ENCODE measurements at places on chromosomes 13 and 19.
A peak's percentile ranks its signal among the peaks of the same experiment; 100 is the strongest.

- DNase-seq: no peak
These were observed 18.2 kb upstream of the PLAUR start for GRCh38 chr19:43688059-43688701.

GRCh38 chr19:32233091-32233490 lies 112.3 kb upstream of the ZNF507 start:
- no peak for DNase-seq

GRCh38 chr19:12527034-12527836 lies 24.0 kb downstream of the ZNF564 start:
- no peak for DNase-seq

DNA sequence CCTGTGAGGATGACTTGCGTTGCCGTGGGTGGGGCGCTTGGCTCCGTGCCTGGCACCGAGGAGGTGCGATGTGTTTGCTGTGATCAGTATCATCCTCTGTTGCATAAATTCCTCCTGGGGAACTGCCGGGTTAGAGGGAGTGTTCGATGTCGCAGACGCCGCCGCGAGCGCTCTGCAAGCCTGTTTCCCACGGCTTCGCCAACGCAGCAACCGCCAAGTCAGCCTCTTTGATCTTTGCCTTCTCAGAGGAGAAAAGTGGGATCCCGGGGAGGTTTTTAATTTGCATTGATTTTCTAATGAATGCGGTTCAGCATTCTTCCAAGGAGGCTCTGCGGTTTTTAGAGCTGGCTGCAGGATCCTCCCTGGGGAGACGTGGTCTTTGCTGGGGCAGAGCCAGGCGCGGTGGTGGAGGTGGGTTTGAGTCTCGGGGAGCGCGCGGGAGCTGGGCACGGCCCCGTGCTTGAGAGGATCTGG lies 7.6 kb downstream of the GPR32 start:
- no peak for DNase-seq

- DNase-seq: no peak
These were observed 14.7 kb upstream of the SPART start for GRCh38 chr13:36360903-36361302.

DNA sequence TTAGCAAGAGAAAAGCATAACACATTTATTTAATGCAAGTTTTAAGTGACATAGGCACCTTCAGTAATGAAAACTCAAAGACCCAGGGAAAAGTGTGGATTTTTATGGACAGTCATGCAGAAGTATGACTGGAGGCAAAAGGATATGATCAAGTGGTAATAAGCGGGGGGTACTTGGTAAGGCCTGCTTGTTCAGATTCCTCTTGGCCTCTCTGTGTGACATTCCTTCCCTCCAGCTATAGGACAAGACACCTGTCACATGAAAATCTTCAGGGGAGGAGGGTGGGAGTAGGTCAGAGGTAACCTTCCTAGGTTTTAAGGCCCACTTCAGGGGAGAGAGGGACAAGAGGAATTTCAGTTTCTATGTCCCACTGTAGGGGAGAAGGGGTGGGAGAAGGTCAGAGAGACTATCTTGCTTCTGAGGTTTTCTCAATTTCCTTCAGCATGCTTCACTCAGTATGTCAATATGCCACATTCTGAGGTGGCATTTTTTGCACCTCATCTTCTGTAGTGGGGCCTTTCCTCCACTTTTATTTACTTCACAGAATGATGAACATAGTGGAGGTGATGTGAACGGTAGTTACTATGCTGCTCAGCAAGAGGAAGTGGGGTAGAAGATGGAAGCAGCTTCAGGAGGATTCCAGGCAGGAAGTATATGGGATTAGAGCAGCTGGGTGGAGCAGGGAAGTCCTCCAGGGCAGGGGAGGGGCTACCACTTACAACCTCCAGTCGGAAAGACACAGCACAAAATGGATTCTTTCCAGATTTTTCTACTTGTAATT lies 73.2 kb upstream of the RFC3 start:
- peak; percentile 25 for DNase-seq

- no peak for DNase-seq
These were observed 62.9 kb upstream of the OXGR1 start for GRCh38 chr13:97057176-97057575.

DNA sequence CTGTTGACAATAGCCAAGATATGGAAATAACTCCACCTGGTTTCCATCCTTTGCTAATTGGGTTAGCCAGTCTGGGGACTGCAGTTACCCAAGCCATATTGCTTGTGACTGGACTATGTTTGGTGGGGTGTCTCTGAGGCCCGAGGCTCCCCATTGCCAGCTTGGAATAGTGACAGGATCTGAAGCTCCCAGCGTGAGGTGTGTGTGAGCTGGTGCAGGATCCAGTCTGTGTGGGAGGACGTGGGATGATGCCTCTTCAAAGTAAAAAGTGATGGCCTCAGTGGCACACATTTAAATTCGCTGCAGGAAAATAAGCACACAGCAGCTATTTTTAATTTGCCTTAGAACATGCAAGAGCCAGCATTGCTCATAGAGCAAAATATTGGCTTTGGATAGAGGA lies 75.0 kb downstream of the TEX26 start:
- DNase-seq: no peak

DNA sequence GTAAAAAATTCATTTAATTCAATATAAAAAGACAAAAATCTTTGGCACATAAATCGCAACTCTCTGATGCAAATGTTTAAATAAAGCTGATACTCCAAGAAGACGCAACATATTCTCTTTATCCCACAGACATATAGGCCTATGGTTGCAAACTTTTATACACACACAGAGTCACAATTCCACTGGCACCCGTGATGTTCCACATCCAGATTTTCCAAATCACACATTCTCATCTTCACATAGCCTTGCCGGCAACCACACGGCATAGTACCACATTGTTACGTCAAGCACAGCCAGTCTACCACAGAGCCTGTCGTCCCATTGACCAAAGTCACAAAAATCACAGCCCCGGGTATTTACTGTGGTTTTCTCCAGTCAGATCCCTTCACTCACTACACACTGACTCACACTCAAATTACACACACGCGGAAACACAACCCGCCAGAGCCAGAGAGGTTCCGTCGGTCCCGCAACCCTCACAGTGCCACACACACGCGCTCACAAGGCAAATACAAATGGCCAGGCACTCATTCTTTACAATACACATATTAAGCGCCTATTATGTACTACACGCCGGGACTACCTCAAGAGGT lies 546 bp upstream of the ZNF546 start:
- DNase-seq: peak; percentile 10

- no peak for DNase-seq
These were observed 398.9 kb downstream of the IRS2 start for GRCh38 chr13:109387471-109387870.

- no peak for DNase-seq
These were observed 65.9 kb upstream of the ZNF599 start for GRCh38 chr19:34838753-34839431.

DNA sequence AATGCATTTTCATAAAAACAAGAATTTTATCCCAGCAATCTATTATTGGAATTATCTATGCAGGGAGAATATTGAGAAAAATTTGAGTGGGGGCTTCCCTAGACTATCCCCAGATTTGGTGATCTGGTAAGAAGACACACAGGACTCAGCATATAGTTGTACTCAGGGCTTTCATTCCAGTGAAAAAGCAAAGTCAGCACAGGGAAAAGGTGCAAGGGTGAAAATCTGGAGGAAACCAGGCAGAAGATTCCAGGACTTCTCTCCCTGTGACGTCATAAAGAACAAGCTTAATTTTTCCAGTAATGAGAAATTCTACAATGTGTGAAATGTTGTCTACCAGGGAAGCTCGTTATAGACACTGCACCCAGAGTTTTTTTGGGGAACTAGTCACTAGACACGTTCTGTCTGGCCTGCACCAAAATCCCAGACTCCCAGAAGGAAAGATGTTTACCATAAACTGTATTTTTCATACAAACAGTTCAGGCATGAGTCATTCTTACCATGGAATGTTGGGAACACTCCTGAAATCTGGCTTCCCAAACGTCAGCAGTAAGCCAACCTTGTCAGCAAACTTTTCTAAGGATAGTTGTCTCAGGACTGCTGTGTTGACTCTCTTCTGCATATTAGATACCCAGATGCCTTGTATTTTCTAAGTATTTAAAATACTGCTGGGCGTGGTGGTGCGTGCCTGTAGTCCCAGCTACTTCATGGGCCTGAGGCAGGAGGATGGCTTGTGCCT lies 107.4 kb downstream of the DNAJC3 start:
- no peak for DNase-seq

GRCh38 chr13:76884186-76884906 lies 1.9 kb downstream of the KCTD12 start:
- peak; percentile 61 for DNase-seq

- DNase-seq: no peak
These were observed at the start of gene ZNF578 for GRCh38 chr19:52453324-52454094. Gene ZNF578 (plus strand): TSS chr19:52453553. CDS start chr19:52501846, 48,293 bp downstream.

All from NCI-H2029 (cell line).